ENCODE measurements at places on chromosomes 3 and 15.

DNA sequence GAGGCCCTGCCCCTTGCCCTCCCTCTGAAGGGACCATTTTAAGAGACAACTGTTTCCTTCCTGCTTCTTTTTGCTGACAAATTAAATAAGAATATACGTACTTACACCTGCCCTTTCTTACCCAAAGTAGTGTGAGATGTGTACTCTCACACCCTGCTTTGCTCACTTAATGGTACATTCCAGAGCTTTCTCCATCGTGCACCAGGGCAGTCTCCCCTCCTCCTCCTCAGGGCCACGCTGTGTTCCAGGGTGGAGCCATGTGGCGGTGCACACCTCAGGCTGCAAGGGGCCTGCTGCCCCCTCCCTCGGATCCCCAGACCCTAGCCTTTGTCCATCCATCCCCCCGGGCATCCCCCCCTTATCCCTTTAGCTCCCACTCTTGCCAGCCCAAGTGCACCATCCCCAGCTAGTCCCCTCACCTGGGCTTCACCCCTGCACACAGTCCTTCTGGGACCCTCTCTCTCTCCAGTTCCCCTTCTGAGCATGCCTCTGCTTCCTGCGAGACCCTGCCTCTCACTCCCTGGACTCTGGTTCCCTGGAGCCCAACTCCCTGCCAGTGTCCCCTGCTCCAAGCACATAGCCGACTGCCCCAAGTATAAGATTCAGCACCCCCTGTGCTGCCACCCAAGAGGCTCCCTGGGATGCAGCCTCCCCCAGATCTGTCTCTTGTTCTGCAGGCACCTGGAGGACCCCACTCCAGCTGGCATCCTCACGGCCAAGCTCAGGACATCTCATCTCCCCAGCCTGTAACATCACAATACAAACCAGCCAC is 89.5 kb upstream of the IQSEC1 start:
- DNase-seq: no peak

DNA sequence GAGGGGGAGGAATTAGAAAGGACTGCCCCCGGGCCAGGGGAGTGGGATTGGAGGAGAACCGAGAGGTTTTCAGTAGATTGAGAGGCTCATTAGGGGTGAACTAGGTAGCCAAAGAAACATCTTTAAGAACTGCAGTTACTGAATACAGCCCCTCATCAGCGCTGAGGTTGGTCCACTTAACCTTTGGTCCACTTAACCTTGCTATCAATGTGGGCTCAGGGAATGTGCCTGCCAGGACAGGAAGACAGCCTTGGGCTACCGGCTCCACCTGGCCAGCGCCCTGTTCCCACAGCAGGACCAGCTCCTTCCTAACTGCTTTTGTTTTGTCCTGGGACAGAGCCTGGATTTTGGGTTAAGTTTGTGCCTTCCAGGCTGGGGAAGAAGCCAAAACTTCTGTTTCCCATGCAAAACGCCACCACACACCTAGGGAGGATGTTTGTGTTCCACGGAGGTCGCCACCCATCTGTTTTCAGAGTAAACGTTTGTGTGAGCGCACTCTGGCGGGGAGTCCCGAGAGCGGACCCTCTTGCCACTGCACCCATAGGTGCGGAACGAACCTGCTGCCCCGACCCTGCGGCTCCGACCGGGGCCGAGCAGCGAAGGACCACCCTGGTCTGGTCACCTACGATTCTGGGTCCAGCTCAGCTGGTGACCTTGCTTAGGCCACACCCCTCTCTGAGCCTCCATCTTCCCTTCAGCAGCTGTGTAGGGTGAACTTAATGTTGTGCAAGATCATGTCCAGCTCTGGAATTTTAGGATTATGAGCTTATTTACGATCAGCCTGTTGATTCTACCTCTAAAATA is 107.4 kb downstream of the VGLL4 start:
- no peak for DNase-seq

DNA sequence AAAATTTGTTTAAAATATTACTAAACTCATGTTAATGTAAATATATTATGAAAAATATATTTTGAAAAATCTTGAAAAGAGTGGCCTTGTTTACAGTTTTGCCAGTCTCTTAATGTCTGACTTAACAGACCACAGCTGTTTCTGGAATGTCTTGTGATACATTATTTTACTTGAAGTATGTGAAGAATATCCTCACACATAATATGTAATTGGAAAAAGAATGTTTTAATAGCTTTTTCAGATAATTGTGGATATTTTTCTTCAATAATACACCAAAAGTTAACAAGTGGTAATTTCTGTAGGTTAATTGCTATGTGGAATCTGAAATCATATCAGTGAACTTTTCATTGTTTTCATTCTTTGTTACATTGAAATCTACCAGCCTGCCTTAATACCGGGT is 101.3 kb downstream of the UBE2E2 start:
- no peak for DNase-seq

GRCh38 chr15:59522988-59523461 is 85.0 kb downstream of the FAM81A start:
- peak; percentile 16 for DNase-seq

- no peak for DNase-seq
Observed at GRCh38 chr3:42097566-42097946, 6.4 kb downstream of the TRAK1 start.

- peak; percentile 73 for DNase-seq
Observed at GRCh38 chr3:138412821-138413551, 21.4 kb upstream of the ESYT3 start.

- no peak for DNase-seq
Observed at GRCh38 chr3:141287326-141287725, 55.7 kb downstream of the PXYLP1 start.

- DNase-seq: no peak
Observed at GRCh38 chr15:57367556-57367955, 8.7 kb upstream of the CGNL1 start.

DNA sequence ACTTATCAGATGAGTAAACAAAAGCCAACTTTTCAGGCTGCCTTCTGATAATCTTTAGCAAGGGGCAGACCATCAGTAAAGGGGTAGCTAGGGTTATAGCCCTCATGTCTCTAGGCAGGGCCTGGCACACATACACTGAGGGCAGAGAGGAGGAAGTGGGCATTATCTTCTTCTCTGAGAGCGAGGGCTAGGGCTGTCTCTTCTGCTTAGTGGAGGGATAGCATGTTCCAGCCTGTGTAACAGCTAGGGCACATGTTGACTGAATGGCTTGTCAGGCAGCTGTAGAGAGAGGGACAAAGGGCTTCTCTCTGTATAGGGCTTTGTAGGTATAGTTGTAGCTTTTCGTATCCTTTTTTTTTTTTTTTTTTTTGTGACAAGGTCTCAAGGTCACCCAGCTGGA is 17.8 kb downstream of the CRTC3 start:
- DNase-seq: no peak

- DNase-seq: no peak
Observed at GRCh38 chr3:58004973-58005372, 3.2 kb upstream of the FLNB start.

DNA sequence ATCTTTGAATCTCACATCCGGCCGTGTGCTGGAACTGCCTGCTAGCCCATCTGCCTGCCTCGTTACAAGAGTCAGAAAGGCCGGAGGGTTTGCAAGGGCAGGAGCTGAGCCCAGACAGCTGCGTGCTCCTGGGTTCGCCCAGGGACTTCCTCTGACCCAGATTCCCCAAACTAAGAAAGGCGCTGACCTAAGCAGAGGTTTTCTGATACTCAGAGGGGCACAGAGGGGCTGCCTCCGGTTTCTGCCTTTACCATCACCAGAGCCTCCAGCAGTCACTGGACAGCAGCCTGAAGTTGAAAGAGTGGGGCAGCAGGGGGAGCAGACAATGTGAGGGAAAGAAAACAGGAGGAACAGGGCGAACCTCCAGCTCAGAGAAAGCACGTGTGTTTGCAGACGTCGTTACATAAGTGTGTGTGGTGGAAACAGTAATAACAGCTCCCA is 33.4 kb upstream of the RAD18 start:
- DNase-seq: no peak

- DNase-seq: no peak
Observed at GRCh38 chr3:186997061-186997460, 66.7 kb downstream of the ST6GAL1 start.

DNA sequence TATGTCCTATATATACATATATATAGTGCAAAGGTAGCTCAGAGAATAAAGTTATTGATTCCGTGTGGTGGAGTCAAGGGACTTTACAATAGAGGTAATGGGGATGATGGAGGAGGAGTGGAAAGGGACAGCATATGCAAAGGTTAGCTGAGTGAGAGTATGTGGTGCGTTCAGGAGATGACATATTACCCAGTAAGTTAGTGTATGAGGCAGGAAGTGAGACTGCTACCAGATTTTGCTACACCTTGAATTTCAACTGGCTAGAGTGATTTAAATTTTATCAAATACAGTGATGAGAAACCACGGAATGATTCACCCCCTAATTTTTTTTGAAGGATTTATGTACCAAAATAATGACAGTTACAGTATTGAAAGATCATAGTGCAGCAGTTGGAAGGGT is 2.8 kb downstream of the ACTL6A start:
- DNase-seq: no peak

GRCh38 chr15:101651554-101652097 is 555 bp downstream of the TM2D3 start:
- DNase-seq: no peak

GRCh38 chr3:95217661-95218060 is 1154.8 kb downstream of the NSUN3 start:
- DNase-seq: no peak

- DNase-seq: no peak
Observed at GRCh38 chr15:33451385-33451784, 140.6 kb downstream of the RYR3 start.

DNA sequence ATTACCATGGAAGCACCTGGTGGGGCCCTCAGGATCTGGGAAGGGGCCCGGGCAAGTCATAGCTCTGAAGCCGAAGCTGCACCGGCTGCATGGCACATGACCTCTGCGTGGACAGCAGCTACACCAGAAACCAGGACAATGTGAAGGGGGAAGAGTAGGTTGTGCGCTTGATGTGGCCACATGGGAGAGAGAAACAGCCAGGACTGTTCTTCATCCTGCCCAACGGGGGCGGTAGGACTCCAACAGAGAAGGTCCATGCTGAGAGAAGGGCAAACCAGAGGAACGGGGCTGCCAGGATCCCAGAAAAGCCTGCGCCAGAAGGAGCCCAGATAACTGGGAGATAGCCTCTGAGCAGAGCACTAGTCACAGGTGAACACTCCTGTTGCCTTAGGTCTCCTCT is 54.9 kb upstream of the PRR20G start:
- no peak for DNase-seq

GRCh38 chr3:16173283-16174025 is 1.0 kb upstream of the GALNT15 start:
- DNase-seq: no peak

DNA sequence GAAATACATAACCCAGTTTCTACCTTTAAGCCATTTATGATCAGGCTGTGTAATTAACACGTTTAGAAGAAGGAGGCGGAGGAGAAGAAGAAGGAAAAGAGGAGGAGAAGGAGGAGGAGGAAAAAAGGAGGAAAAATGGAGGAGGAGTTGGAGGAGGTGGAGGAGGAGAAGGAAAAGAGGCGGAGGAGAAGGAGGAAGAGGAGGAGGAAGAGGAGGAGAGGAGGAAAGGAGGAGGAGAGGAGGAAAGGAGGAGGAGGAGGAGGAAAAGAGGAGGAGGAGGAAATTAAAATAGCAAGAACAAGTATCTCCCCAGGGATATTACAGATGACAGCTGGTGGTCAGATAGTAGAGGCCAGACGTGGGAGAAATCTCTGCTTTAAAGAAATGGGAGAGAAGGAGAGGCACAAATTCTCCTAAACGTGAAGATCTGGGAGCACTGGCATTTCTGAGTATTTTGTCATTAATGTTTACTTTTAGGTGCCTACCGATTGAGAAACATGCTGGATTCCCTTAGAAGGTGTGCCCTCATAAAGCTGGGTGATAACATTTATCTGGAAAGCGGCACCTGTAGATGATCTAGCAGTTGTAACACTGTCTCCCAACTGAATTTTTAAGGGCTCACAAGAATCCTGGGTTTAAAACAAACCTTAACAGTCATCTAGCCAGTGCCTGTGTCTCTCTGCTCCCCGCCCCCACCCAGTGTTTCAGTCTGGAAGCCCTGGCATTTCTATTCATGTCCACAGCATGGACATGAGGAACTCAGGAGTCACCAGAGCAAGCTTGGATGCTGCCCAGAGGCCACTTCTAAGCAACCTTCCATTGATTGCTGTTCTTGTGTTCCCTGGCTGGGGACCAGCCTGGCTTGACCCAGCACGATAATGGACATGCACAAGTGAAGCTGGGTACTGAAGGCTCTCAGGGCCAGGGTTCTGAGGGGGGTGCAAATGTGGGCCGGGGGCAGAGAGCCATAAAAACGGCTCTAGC is 75.2 kb downstream of the CHRNA7 start:
- DNase-seq: no peak

DNA sequence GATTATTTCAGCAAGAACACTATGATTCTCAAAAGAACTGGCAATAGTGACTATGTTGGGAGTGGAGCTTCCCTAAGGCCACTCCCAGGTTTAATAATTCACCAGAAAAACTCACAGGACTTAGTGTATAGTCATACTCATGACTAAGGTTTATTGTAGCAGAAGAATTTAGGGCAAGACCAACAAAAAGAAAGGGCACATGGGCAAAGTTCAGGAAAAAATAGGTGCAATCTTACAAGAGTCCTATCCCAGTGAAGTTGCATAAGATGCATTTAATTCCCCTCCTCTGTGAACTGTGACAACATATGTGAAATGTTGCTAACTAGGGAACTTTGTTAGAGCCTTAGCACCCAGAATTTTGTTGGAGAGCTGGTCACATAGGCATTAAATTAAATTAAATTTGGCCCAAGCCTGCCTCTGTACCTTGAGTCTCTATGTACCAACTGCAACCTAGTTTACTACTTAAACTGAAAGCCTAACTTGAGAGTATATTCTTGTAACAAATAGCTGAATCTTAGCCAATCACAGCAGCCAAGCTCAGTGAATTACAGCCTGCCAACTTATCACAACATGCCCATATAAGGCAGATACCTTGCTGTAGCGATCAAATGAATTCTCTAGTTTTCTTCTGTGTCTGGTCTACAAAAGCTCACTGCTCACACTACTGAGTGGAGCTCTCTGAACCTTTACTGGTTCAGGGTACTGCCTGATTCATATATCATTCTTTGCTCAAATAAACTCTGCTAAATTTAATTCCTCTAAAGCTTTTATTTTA is 386.2 kb upstream of the ARHGEF26 start:
- no peak for DNase-seq

GRCh38 chr3:30933478-30934207 is 39.2 kb upstream of the GADL1 start:
- DNase-seq: no peak

DNA sequence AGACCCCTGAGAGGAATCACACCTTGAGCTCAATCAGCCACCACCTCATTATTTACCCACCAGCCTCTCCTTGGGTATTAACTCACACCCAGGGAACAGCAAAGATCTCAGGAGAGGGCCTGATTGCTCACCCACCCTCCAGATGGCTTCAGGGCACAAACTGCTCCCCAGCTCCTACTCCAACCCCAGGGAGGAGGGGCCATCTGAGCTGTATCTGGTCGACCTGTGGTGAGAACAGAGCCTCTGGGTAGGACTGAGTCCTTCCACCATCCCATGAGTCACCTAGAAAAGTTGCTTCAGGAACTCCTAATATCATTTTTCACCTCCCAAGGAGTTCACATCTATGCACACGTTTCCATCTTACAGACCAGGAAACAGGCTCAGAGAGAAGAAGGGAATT is 44.8 kb upstream of the HES1 start:
- peak; percentile 61 for DNase-seq

- DNase-seq: no peak
Observed at GRCh38 chr3:133479401-133479800, 79.5 kb downstream of the BFSP2 start.
